Vagina (tissue), 2 donors: ENCODE measurements at places on chromosomes 5 and 9.

- DNase-seq = no peak
These were observed 37.9 kb downstream of the ARPC5L start for GRCh38 chr9:124899845-124900244.

DNA sequence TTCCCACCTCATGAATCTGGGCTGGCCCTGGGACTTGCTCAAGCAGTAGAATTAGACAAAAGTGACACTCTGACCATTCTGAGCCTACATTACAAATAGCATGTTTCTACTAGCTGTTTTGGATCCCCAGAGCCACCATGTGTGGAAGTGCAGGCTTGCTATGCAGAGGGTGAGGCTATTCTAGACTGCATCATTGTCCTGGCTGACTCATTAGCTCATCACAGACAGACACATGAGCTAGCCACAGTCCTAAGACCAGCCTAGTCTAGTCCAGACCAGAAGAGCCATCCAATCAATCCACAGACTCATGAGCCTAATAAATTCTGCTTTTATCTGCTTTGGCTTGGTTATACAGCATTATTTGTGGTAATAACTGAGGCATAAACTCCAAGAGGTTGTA, 351.9 kb downstream of the PRELID2 start:
- DNase-seq = no peak

- no peak for DNase-seq
These were observed 70.7 kb downstream of the MSX2 start for GRCh38 chr5:174794931-174795672.

GRCh38 chr9:84187090-84187489, 153.5 kb downstream of the SLC28A3 start:
- DNase-seq = no peak

DNA sequence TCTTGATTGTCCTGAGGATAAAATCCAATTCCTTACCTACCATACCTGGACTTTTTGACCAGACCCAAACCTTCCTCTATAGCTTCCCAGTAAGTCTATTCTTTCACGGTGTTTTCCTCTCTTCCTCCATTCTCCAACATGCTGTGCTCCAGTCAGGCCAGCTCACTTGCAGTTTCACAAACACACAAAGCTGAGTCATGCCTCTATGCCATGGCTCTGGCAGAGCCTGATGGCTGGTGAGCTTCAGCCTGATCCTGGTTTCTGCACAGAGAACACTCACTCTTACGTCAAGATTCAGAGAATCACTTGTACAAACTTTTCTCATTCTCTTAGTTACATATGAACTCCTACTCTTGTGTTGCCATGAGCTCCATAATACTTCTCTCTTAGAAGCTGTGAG, 27.7 kb upstream of the PAX5 start:
- no peak for DNase-seq

GRCh38 chr5:150295172-150295634, 5.6 kb upstream of the CAMK2A start:
- no peak for DNase-seq

DNA sequence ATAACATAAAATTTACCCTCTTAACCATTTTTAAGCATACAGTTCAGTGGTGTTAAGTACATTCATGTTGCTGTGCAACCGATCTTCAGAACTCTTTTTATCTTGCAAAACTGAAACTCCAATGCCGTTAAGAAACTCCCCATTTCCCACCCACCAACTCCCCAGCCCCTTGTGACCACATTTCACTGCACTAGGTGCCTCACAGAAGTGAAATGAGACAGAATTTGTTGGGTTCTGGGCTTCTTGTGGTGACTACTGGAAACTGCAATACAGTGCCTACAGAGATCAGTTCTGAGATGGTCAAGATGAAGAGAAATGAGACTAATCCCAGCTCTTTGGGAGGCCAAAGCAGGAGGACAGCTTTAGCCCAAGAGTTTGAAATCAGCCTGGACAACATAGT, 202.1 kb upstream of the SLC30A5 start:
- no peak for DNase-seq

DNA sequence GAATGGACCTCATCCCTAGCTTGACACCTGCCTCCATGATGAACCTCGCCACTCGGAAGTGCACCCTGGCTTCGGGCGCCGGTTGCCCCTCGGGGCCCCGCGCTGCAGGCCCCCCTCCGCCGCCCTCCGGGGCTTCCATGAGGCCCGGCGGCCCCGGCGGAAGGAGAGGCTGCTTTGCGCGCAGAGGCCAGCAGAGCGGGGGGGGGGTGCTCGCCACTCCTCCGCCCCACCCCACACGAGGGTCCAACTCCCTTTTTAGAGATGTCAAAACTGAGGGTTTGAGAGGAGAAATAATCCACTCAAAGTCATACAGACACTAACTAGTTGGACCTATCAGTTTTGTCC, 7.9 kb downstream of the DUSP1 start:
- DNase-seq = no peak

GRCh38 chr9:89626741-89627265, 22.0 kb downstream of the GADD45G start:
- DNase-seq = no peak

GRCh38 chr9:131773911-131774379, 34.1 kb upstream of the RAPGEF1 start:
- no peak for DNase-seq

GRCh38 chr9:76394960-76395252, 680 bp upstream of the RFK start:
- DNase-seq = peak; percentile 90

DNA sequence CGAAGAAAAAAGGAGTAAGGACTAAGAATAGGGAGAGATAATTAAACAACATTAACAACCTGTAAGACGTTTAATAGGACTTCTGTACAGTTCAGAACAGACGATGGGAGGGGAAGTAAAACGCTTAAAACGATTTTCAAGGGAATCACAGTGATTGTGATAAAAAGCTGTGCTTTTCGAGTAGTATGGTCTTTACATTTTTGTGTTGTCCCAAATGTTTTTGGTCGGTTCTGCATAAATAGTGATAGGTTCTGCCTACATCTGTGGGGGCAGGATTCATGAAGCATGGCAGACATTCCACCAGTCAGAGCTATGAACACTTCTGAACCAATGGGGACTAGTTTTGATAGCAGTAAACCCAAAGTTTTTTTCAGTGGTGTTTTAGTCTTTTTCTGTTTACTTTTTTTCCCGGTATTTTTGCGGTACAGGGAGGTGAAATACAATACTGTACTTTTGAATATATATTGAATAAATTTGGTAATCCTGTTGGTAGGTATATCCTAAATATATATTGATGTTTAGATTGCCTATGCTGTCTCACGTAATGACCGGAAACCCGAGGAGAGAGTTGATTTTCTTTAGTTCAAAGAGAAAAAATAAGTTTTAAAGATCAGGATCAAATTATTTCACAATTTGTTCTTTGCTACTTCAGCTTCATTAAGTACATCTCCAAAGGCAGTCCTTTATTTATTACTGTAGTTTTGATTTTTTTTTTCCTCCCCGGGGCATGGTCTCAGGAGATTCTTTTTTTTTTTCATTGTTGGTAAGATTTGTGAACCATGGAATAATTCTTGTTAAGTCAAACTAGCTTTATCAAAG, 1.3 kb downstream of the ERBIN start:
- DNase-seq = no peak

DNA sequence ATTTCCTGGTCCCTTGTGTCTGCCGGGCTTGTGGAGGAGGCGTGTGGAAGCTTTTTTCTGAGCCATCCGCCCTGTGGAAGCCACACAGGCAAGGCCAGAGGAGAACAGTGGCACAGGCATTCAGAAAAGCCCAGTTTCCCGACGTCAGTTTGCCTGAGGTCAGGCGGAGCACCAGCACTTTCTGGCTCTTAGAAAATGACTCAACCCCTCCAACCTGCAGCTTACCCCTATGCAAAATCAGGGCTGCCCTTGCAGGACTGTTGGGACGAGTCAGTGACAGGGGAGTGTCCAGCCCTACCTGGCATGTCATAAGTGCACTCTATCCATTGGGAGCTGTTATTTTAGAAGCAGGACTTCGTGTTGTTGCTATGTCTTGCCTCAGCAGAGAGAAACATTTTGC, 216.0 kb downstream of the NR3C1 start:
- no peak for DNase-seq
